Activated CD4-positive, alpha-beta memory T cell treated with anti-CD3 and anti-CD28 coated beads for 36 hours (primary cell): ENCODE measurements at places on chromosomes 12 and 14.

DNA sequence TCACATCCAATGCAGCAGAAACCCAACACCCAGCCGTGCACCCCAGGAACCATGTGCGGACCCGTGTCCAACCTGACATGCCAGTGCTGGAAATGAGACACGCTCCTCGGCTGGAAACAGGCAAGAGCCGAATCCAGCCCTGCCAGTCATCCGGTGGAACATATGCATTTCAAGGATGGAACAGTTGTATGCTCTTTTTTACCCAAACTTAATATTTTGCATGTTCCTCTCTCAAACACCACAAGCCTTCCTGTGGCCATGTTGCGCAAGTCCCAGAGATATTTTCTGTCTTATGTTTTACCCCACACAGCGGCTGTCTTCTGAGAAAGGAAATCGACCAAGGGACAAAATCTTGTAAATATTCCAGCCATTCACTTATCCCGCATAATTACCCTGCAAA, 196.9 kb downstream of the BCL11B start:
- DNase-seq = no peak
- H3K4me3 ChIP-seq = no peak overlapping the region
- H3K36me3 ChIP-seq = peaks cover 4% of the 10 kb centered on the region
- peaks cover 6% of the 10 kb centered on the region for H3K4me1 ChIP-seq

- peaks cover 25% of the 10 kb centered on the region for H3K4me1 ChIP-seq
- H3K27ac ChIP-seq = peak overlapping the region; percentile 35
- H3K27me3 ChIP-seq = no peaks in the 10 kb centered on the region
Measured at GRCh38 chr14:52918486-52918885, 32.4 kb downstream of the FERMT2 start.

- no peaks in the 10 kb centered on the region for H3K27me3 ChIP-seq
- no peak overlapping the region for H3K4me3 ChIP-seq
- H3K36me3 ChIP-seq = peaks cover 2% of the 10 kb centered on the region
- DNase-seq = no peak
- H3K27ac ChIP-seq = no peak overlapping the region
Measured at GRCh38 chr12:116027551-116027821, 250.0 kb downstream of the MED13L start.

DNA sequence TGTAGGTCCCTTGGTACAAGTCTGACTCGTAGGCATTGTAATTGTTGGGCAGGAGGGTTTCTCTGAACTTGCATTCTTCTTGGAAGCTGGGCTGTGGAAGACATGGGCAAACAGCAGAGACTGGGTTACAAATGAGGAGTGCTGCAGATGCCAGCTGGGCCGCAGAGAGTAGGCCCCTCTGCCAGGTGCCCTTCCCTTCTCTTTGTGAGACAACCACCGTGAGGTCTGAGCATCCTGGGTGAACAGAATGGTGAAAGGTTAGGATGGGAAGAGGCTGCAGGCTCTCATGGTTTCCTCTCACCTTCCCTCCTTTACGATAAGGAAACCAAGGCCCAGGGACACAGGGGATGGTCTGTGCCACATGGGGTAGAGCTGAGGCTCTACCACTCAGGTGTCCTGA, 11.3 kb downstream of the FGF6 start:
- H3K4me3 ChIP-seq = no peak overlapping the region
- H3K27ac ChIP-seq = no peak overlapping the region
- H3K4me1 ChIP-seq = no peaks in the 10 kb centered on the region
- no peaks in the 10 kb centered on the region for H3K27me3 ChIP-seq
- H3K36me3 ChIP-seq = no peaks in the 10 kb centered on the region

DNA sequence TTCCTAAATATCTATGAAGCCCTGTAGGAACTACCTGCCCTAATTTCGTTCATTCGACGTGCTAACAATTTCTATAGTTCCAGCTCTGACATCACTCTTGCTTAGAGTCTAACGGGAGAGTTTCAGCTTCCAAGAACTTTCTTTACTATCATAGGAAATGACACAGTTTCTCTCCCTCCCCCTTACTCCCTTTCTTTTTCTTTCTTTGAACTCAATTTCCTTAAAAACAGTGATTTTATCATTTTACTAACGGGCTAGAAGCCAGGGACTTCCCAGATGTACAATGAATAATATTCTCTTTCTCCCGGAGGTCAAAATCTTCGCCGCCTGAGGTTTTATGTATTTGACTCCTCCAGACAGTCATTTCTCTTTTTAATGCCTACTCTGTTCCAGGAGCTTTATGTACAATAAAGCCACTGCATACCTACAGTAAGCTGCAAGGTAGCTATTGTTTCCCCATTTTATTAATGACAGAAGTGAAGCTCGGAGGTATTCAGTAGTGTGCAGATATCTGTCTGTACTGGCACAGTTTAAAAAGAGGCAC, 15.7 kb downstream of the SMCO2 start:
- peaks cover 50% of the 10 kb centered on the region for H3K4me1 ChIP-seq
- peak overlapping the region; percentile 8 for H3K27ac ChIP-seq
- H3K4me3 ChIP-seq = peak overlapping the region; percentile 20
- H3K27me3 ChIP-seq = peaks cover 20% of the 10 kb centered on the region
- no peaks in the 10 kb centered on the region for H3K36me3 ChIP-seq
